ENCODE measurements at places on chromosomes 2 and 18.

DNA sequence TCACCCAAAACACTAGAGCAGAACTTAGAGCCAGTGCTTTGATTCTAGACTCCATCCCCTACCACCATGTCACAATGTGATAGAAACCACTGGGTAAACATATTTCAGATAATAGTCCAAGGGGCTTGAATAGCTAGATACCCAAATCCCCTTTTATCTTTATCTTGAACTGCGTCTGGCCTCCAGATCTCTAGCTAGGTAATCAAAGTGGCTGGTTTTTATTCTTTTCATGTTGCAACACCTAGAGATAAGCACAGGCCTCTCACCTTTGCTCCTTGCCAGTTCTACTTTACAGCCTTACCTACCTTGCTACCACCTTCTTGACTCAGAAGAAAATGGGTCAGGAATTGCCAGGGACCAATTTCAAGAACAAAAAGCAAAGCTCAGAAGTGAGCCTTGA lies 171.2 kb downstream of the C1D start:
- DNase-seq: no peak

GRCh38 chr2:144712550-144712940 lies 192.6 kb upstream of the ZEB2 start:
- no peak for DNase-seq

GRCh38 chr2:219877728-219878127 lies 250.3 kb downstream of the SLC4A3 start:
- no peak for DNase-seq

DNA sequence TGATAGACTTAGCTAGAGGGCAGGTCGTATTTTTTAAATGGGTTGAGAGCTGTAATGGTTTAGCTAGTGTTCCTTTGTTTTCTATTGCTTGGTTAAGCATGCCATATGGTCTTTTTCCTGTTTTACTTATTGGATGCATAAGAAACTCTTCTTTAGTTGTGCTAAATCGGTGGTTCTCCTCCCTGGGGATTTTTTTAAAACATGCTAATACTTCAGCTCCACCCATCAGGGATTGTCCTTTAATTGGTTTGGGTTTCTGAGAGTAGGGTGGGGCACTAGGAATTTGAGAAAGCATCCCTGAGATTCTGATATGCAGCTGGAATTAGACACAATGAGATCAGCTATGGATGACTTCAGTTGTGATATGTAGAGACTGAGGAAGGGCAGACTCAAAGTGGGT lies 497.2 kb downstream of the THSD7B start:
- no peak for DNase-seq

DNA sequence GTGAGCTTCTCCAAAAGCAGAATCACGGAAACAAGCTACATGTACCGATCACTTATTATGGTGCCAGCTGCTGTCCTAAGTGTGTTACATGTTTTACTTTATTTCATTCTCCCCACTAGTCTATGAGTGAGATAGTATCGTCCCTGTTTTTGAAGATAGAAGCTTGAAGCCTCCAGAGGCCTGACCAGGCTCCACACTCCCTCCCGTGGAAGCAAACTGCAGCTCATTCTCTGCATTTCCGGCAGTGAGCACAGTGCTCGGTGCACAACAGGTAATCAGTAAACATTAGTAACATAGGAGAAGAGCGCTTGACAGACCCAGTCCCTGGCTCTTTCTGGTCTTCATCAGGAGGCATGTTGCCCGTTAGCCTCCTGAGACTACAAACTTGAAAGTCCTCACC lies 72.9 kb downstream of the ZBTB7C start:
- DNase-seq: no peak

- DNase-seq: no peak
Measured at GRCh38 chr2:183229386-183229785, 105.1 kb downstream of the NUP35 start.
